Upper lobe of right lung (tissue), 1 donor: ENCODE measurements at places on chromosomes 11 and 22. TPM values are rescaled to one million over a fixed set of nuclear protein-coding genes. Genes with fewer than 3 reads are reported as not detected.

- H3K4me3 ChIP-seq = no peak overlapping the region
- no peak overlapping the region for H3K27ac ChIP-seq
- peaks cover 25% of the 10 kb centered on the region for H3K27me3 ChIP-seq
- DNase-seq = no peak
- H3K4me1 ChIP-seq = no peaks in the 10 kb centered on the region
These were observed 9.6 kb downstream of the FAM181B start for GRCh38 chr11:82724026-82724425.

DNA sequence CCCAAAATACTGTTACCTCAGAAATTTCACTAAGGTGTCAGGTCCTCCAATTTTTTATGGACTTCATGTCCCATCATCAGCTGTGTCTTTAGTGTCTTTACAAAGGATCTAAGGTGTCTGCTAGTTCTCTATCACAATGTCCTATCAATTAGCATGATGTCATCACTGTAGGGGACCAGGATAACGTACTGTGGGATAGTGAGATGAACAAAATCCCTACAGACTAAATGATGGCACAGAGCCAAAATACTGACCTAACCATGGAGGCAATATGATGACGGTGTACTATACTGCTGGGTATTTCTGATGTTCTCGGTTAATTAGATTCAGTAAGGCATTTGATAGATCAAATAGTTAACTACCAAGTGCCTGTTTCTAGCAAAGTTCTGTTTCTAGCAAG lies 82.5 kb downstream of the SBF2 start:
- H3K36me3 ChIP-seq = no peaks in the 10 kb centered on the region
- H3K4me3 ChIP-seq = no peak overlapping the region
- H3K27me3 ChIP-seq = no peaks in the 10 kb centered on the region
- no peak for DNase-seq

The GDPD4 gene
- not detected for total RNA-seq

DNA sequence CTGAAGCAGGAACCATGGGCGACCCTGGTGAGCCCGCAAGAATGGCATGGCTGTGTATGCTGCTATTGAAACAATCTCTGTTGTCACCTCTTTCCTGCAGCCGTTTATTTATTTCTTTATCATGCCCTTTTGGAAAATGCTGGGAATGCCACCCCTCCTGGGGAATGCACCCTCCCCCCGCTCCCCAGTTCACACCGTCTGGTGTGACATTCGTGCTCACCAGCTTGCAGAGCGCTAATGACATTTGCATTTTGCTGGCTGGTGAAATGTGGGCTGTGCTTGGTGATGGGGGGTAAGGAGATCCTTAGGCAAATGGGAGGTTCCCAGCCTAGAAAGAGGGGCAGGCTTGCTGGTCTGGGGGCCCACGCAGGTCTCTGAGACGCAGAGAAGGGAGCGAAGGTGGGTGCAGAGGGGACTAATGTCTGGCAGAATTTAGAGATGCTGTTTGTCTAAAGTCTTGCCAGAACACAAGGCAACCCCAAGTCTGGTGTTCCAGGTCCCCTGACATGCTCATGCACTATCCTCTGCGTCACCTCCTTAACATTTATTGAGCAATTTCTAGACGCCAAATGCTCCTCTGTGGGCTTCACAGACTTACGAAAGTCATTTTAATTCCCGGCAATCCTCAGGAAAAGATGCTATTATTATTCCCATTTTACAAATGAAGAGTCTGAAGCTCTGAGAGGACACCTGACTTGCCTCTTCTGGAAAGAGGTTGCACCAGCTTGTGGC lies 91.7 kb downstream of the TP53I11 start:
- DNase-seq = no peak
- H3K4me1 ChIP-seq = peaks cover 15% of the 10 kb centered on the region
- H3K27me3 ChIP-seq = no peaks in the 10 kb centered on the region
- no peak overlapping the region for H3K27ac ChIP-seq
- H3K4me3 ChIP-seq = no peak overlapping the region
